Activated T-cell treated with anti-CD3 and anti-CD28 coated beads for 24 hours (primary cell): ENCODE measurements at places on chromosomes 5 and 9.

GRCh38 chr5:149337736-149338135 lies 7.6 kb upstream of the GRPEL2 start:
- DNase-seq = no peak

DNA sequence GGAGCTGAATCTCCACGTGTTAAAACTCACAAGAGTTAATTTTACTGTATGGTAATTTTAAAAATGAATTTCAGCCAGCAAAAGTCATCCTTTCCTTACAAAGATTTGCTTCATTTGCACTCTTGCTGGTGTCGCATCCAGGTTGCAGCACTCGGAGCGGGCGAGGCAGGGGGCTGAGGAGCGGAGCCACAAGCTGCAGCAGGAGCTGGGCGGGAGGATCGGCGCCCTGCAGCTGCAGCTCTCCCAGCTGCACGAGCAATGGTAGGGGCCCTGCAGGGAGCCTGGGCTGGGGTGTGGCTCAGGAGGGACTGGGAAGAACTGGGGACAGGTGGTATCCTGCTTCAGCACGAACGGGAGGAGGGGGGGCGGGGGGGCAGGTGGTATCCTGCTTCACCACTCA lies 27.1 kb downstream of the HNRNPH1 start:
- DNase-seq = no peak

DNA sequence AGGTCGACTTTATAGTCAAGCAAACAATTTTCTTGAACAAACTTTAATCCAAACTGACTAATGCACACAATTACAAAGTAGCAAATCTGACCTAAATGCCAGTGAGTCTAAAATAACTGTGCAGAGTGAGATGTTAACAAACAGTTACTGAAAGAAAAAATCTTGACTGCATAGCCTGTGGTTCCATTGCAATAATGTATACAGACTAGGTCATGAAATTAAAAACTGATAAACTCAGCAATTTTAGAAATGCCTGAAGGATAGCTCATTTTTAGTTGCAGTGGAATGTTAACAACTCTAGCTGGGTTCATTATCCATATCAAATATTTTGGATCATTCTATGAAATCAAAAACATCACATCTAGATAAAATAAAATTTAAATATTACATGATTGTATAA lies 73.4 kb upstream of the CDH12 start:
- DNase-seq = no peak

- DNase-seq = no peak
These were observed 75.0 kb upstream of the SLC1A1 start for GRCh38 chr9:4415281-4415680.

- DNase-seq = no peak
These were observed 11.3 kb upstream of the TEX10 start for GRCh38 chr9:100364013-100364412.

DNA sequence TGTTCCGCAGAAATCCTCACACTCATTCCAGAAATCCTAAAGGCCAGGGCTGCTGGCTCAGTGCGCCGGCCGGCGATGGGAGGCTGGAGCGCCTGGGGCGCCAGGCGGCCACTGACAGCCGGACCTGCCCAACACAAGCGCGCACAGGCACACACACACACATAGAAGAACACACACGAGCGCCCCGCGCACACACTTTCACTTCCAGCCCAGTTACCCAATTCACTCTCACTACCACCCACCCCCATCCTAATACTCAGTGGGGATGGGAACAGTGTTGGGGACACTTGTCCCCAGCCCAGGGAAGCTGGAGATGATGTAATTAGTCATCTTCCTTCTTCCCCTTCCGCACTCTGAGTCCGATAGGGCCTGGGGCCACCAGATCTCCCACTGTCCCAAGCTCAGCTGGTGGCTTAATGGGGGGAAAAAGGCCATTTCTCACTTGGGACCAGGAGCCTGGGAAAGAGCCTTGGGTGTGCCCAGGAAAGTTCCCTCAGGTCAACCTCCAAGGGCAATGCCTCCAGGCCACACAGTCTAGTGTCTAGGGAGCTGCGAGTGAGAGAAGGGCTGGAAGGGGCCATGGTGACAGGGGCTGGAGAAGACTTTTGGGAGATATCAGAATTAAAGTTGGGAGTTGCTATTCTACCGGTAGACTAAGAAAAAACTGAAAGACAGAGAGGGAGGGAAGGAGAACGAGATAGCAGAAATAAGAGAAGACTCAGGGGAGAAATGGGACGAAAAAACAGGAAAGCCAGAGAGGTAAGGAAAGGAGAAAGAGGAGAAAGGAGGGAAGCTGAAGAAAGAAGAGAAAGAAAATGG lies 1.7 kb downstream of the EBF1 start:
- DNase-seq = no peak

DNA sequence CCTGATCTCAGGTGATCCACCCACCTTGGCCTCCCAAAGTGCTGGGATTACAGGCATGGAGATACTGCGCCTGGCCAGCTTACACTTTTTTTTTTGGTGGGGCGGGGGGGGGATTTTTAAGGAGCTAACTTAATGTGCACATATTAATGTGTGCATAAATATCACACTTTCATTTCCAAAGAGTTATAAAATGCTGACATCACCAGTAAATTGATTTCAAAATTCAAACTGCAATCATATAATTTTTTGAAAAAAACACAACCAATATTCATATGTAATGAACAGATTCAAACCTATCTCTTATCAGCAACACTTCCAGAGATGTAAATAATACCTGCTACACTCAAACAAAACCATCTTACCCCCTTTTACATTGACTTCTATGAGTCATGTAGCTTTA lies 1006.6 kb upstream of the DMAC1 start:
- no peak for DNase-seq

DNA sequence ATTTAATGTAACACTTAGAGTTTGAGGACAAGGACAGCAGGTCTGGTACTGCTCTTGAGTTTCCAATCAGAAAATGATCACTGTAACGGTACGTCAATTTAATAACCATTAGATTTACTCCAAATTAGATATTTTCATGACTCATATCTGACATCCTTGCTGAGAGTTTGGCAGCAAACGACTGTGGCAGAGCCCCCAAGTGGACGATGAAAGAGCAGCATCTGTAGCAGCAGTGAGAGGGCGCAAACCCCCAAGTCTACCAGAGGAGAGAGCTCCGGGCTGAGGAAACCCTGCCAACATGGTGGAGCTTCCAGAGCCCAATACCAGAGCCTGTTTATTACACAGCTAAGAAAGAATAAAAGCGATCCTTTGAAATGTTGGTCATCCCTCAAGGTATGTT lies 73.2 kb upstream of the EPB41L4A start:
- no peak for DNase-seq

- no peak for DNase-seq
These were observed 23.2 kb upstream of the PSAT1 start for GRCh38 chr9:78273761-78274160.

GRCh38 chr5:35679357-35679756 lies 61.7 kb downstream of the SPEF2 start:
- DNase-seq = no peak

GRCh38 chr9:91131433-91131839 lies 230.3 kb downstream of the AUH start:
- DNase-seq = peak; percentile 71

DNA sequence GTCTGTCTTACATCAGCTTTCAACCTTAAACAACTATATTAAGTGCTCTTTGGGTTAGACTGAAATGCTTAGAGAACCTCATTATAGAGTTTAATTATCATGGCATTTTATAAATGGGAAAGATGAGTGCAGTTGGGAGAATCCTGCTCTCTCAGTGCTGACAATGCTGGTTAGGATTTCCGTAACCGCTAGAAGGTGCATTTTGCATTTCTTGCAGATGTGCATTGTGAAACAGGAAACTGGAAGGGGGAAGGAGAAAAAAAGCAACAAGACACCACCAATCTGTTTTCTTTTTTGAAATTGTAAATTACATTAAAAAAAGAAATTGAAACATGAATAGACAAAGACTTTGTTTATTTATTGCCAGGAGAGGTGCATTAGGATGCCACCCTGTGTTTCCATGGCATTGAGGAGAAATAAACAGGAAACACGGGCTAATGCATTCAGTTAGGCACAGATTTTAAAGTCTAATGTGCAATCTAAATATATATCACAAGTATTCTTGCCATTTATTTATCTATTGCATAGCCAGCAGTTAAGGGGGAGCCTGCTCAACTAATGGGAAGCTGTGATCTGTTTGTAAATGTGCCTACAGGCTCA lies 478.9 kb downstream of the PSAT1 start:
- no peak for DNase-seq

DNA sequence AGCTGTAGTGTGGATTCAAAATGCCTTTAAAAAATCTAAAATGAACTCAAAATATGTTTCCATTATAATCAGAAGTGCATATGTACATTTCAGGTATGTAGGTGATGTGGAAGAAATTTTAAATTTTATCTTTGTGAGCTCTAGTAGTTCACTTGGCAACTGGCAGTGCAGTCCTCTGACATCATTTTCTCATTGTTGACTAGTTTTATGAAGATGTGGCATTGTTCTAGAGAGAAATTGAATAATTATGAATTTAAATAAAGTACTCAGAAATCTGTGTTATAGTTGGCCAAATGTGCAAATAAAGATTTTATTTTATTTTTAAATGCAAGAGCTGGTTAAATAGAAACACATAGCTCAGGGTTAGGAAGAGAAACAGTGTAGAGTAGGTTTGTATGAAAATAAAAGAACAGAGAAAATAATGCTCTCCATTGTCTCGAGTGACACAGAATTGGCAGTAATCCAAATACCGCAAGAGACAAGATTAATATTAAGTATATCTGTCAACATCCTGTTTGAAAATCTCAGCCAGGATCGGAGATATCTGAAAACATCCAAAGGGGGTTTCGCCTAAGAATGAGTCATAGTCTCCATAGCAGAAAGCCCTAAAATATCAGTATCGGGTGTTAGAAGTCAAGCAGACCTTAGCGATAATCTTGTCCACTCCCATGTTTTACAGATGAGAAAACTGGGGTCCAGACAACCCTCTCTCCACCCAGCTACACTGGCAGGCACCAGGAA lies 189.4 kb downstream of the CCDC192 start:
- no peak for DNase-seq

DNA sequence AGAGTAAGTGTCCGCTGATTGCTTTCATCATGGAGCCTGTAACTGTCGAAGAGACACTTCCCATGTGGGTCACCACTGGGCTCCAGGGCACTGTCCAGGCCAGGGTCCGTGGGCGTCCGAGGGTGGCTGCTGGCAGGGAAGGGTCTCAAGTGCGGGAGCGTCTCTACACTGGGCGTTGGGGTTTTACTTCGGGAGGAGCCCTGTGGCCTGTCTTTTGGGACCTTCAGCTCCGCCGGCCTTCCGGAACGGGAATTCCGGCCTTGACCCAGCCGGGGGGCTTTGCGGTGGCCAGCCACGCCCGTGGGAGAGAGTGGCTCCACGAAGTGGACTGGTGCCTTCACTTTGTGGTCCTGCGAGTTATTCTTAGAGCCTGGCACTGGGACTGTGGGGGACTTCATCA lies 86.2 kb downstream of the CAMSAP1 start:
- DNase-seq = no peak

GRCh38 chr5:98217138-98217537 lies 556.3 kb upstream of the RGMB start:
- DNase-seq = no peak

DNA sequence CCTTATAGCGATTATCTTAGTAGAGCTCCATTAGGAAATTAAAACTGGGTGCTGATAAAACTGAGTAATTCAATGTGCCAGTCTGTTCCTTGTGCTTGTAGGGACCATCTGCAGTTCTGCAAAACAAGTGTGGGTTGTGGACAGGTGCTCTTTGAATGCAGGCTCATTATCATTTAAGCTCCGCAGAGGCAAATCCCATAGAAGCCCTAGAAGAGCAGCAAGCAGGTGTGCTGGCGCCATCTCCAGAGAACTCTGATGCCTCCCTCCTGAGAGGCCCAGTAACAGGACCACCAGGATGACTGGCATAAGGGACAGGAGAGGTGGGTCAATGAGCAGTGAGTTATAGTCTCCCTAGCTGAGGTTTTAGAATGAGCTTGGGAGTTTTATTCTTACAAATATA lies 1342.4 kb upstream of the DMAC1 start:
- no peak for DNase-seq

DNA sequence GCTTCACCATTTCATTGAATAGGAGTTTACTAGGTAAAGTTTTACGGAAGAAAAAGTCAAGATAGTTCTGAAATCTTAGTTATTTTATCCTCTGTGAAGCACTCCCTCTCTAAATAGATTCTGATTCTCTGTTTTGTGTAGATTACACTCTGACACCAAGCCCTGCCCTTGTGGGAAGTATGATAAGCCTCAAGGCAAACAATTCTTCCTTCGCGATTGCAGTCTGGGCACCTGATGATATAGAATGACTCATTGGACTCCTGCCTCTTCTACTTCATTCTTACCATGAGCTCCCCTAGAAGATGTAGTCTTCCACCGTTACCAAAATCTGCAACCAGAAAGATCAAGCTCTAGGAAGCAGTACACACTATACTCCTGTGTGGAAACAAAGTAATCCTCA lies 626.9 kb upstream of the PTGER4 start:
- DNase-seq = no peak

DNA sequence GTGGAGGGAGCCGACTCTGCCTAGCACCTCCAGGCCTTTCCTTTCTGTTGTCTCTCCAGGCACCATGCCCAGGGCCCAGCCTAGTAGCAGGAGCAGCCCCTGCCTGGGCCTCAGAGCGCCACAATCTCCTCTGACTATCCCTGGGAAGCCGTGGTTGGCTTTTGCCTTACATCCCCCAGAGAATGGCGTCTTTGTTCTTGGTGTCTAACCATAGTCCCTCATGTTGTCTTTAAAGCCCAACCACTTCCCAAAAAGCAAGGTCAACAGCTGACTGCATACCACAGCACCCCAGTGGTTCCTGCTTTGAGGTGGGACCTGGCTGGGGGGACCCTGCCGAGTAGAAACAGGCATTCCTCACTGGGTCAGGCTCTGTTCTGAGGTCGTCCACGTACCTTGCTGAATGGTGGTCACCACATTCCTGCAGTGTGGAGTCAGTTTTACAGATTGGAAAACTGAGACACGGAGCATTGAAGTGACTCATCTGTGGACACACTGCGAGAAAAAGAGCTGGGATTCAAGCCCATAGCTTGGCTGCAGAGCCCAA lies 13.7 kb upstream of the CERCAM start:
- no peak for DNase-seq

DNA sequence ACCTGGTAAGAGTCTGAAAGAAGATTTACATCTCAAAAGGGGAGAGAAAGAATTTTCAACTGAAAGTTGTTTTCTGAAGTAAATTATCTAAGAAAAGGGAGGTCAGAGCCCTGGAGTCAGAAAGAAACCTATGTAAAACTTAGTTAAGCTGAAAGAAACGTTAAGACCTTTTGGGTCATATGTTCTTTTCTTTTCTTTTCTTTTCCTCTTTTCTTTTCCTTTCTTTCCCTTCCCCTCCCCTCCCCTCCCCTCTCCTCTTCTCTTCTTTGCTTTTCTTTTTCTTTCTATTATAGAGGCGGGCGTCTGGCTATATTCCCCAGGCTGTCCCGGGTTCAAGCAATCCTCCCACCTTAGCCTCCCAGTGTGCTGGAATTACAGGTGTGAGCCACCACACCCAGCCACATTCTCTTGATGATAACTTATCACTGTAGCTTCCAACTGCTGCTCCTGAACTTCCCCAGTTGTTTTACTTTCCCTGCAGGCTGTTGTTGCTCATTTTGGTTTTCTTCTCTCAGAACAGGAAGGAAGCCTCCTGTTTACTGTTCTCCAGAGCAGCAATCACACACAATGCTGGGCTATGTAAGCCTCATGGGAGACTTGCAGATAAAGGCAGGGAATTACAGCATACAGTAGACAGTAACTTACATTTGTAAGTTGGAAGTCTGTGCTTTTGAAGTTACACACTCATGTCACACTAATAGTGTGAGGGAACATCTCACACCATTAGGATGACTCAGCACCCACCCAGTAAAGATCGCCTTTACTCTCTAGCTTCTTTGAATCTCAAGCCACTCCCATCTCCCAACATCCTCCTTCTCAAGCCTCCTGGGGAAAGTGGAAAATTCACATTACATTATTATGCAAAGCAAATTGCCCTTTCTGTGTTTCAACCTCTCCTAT lies 2216.6 kb upstream of the WWC1 start:
- no peak for DNase-seq
